Stimulated activated CD4-positive, alpha-beta T cell treated with anti-CD3 and anti-CD28 coated beads, Interleukin-4, amount 100 ng/mL, for 24 hours (primary cell): ENCODE measurements at places on chromosomes 1 and 21.

GRCh38 chr21:31483146-31483545 lies 139.1 kb upstream of the TIAM1 start:
- DNase-seq, result no peak

DNA sequence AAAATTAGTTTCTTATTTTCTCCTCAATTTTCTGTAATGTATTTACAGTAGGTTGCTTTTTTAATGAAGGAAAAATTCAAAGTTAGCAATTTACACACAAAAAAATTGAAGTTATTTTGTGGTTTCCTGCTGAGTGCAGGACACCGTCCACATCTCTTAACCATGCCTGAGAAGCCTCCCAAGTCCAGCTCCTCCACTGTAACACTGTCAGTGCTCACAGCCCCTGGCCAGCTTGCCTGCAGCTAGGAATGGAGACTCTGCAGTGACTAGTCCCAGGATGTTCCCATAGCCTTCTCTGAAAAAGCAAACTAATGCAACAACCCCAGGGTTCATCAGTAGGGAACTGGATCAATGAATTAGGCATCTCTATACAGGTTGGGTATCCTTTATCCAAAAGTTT lies 3.5 kb downstream of the A3GALT2 start:
- DNase-seq, result no peak

GRCh38 chr1:198374288-198374687 lies 166.2 kb downstream of the ATP6V1G3 start:
- no peak for DNase-seq

GRCh38 chr1:66642992-66643391 lies 109.0 kb downstream of the SGIP1 start:
- DNase-seq, result no peak

DNA sequence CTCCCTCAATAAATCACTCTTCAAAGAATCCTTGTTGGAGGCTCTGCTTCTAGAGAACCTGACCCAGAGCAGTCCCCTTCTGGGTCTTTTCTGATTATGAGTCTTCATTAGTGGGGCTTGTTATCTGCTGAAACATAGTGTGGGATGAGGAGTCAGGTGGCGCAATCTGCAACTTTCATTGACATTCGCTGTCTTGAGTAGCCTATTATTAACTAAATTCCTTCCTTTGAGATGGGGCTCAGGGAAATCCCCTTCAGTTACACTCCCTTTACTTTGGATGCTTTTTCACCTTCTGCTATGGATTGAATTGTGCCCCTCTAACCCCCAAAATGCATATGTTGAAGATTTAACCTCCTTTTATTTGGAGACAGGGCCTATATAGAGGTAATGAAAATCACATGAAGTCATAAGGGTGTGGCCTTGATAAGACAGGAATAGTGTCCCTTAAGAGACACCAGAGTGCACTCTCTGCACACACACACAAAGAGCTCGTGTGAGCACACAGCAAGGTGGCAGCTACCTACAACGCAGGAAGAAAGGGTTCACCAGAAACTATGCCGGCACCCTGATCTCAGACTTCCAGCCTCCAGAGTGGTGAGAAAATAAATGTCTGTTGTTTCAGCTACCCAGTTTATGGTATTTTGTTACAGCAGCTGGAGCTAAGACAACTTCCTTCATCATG lies 19.5 kb downstream of the DIO1 start:
- DNase-seq, result no peak

GRCh38 chr1:207807690-207808321 lies 56.0 kb downstream of the CD46 start:
- DNase-seq, result no peak

DNA sequence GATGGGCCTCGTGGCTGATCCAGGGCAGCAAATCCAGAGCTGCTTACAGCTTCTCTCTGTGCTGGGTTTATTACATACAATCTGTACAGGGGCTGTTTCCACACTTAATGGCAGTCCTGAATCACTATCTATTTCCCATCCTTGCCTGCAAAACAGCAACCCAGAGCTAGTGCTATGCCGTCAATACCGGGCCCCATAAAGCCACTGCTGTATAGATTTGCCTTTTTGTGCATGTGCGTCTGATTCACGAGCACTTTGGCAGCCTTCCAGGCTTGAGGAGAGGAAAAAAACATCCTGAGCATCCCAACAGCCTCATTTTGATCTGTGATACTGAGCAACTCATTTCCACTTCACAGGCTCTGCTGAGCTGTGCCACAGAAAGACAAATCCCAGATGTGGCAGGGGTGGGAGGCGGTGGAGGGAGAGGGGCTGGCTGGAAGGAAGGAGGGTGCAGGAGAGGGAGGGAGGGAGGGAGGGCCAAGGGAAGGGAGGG lies 65.2 kb upstream of the TARBP1 start:
- peak; percentile 50 for DNase-seq

GRCh38 chr1:178819123-178819522 lies 51.8 kb downstream of the ANGPTL1 start:
- DNase-seq, result no peak

GRCh38 chr1:231209531-231209930 lies 31.5 kb upstream of the GNPAT start:
- no peak for DNase-seq

DNA sequence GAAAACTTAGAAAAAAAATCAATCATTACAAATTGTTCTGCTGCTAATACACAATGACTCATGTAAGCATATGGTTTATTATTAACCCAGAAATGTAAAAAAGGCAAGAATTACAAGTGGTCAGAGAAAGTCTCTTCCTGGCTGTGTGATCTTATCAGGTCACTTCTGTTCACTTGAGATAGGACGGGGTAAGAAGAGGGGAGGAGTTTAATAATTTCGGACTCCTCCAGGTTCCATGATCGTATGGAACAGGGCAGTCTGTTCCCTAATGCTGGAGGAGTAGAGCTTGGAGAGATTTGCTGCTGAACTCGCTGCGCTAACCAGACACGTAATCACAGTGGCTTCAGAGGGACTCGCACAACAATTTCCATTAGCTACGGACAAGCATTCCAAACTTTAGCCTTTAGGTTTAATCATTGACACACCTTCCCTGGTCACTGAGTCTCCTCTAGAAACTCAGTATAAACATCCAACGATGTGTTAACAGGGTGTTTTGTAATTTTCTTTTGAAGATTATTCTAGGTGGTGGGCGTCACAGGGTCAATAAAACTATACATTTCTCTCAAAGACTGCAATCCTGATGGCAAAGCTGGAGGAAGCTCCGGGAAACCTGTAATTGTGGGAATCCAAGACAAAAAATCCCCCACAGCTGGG lies 1.3 kb downstream of the CRYZ start:
- DNase-seq, result no peak

- DNase-seq, result no peak
Observed at GRCh38 chr1:51660580-51660979, 43.7 kb downstream of the OSBPL9 start.

DNA sequence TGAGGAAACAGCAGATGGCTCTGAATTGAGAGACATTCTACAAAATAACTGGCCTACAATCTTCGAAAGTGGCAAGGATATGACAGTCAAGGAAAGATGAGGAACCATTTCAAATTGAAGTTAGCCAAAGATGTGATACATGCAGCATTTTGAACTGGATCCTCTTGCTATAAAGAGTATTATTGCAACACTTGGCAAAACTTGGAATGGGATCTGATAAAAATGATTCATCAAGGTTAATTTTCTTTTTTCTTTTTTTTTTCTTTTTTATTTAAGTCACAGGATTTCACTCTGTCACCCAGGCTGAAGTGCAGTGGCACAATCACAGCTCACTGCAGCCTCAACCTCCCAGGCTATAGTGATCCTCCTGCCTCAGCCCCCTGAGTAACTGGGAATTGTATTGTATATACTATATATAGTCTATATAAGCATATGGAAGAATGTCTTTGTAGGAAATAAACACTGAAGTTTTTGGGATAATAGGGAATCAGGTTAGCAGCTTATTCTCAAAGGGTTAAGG lies 49.8 kb upstream of the GJA8 start:
- DNase-seq, result no peak

DNA sequence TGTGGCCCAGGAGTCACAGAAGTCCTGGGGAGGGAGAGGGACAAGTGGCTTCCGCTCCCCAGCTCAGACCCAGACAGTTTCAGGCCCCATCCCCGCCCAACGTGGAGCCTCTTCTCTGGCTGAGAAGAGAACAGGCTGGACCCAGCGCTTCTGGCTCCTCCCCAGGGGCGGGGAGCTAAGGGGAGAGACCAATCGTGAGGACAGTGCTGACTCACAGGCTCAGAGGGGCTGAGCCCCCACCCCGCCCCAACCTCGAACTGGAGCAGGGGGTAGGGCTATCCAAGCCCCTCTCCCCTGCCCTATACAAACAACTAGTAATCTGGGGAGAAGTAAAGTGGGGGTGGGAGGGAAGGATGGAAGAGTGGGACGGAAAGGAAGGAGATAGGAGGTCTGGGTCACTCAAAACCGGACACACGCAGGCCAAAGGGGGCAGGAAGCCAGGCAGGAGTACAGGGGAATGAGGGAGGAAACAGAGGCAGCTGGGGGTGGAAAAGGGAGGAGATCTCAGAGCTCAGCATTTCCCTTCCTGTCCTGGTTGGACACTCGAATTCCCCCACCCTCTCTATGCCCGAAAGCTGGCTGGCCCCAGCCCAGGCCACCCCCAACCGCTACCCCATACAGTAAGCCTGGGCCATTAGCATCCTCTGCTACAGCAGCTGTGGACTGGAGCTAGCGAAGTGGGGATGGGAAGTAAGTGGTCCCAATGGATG lies at the start of gene SHC1:
Gene SHC1 (minus strand): TSS at position 117 of the 710 bp plus-strand sequence. CDS start 221 bp downstream, outside the sequence.
- peak; percentile 47 for DNase-seq

DNA sequence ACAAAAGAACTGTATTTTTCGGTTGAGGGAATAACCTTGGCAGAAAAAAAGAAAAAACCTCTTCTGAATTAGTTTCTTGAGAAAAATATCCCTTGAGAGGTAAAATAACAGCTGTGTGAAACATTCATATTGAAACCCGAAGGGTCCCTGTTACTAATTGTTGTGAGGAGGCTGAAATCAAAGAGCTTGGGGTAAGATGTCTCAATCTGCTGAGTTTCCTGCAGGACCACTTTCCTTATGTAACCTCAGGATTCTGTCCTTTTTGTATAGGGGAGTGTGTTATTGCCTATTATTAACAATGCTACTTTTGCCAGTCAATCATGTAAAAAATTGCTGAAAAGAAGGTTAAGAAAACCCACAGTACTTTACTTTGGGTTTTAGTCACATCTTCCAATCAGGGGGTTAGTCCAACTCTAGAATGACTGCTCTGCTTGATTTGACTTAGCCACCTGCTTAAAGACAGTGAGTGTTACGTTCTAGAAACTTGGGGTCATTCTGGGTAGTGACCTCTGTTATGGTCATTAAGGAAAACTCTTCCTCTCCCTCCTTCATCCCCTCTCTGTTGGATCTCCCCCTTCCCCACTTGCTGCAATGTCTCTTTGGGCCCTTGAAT lies 138.8 kb downstream of the GIPC2 start:
- DNase-seq, result no peak

GRCh38 chr1:206039046-206039973 lies 13.7 kb upstream of the RHEX start:
- DNase-seq, result no peak

DNA sequence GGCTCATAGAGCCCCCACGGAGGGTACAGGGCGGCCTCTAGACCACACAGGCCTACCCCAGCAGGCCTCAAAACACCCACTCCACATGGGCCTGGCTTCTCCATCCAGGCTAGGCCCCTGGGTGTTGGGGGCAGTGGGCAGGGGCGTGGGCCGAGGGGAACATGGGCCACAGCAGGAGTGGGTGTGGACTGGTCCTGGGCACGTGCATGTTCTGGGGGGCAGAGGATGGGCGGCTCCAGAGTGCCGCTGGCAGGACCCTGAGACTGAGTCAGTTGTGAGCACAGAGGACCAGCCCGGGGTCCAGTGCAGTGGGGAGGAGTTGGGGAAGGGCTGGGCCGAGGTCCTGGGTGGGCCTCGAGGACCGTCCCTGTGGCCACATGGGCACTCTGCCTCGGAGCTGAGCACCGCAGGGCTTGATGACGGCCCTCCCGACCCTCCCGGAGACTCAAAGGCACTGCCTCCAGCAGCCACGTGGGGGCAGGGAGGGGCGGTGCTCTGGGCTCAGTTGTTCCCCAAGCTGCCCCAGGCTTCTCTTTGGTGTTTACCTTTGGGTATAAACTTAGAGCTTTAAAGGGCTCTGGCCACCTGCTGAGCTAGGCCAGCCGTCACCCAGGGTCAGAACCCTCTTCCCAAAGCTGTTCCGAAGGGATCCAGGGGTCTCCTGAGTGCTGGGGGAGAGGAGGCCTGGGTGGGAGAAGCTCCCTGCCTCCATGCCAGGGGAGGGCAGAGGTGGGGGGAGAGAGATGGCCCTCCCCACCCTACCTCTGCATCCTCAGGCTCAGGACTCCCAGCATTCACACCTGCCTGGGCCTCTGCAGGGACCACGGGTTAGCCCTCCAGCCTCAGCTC lies 79.9 kb downstream of the MORN1 start:
- DNase-seq, result peak; percentile 54

DNA sequence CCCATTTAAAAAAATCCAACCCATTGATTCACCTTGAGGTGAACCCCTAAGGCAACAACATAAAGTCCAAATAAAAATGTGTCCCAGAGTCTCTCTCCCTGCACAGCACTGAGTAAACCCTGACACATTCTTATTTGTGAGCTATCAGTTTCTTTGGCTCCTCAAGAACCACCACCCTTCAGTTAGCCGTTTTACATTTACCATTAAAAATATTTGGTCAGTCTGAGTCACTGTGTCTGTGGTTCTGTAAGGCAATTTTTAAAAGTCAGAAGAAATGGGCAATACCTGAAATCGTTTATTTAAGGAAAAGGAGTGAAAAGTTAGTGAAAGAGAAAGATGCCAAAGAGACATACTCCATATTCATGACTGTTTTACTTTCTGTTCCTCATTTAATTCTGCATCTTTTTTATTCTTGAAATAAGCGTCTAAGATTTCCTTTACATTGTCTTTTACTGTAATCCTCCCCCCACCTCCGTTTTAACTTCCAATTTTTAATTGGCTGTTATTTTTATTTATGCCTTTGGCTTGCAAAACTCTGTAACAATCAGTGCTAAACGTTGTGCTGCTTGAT lies 91.7 kb upstream of the IVNS1ABP start:
- no peak for DNase-seq

DNA sequence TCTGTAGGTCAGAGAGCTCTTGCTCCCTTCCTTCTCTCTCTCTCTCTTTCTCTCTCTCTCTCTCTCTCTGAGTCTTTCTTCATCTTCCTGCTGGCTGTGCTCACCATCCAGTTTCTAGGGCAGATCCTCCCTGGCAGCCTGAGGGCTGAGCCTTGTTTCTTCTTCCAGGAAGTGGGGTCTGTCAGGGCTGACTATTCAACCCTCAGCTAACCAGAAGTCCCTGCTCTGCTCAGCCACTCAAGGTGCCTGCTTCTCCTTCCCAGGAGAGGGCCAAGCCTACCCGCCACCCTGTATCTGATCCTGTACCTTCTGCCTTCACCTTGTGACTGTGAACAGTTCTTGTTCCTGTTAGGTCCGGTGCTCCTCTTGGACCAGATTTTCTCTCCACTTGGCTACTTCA lies 107.6 kb upstream of the ETV3 start:
- no peak for DNase-seq

DNA sequence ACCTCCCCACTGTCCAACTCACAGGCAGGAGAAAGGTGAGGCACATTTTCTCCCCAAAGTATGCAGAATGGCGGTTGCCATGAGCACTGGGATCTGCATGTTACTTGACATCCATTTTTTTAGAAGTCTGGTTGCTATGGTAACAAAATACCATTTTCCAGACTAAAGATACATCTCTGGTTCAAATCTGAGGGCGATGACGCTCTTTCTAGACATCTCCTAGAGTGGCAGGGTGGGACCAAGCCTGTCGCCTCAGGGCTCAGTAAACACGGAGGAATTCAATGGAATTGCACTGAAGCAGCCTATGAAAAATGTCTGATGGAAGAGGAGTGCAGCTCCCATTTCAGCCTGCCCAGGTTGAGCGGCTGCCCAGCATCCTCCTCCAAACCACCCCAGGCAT lies 21.5 kb upstream of the FAM43B start:
- no peak for DNase-seq
